ENCODE measurements at places on chromosomes 5 and 9.
A peak's percentile ranks its signal among the peaks of the same experiment; 100 is the strongest.

GRCh38 chr9:712643-713042 is 128.9 kb upstream of the DMRT1 start:
- DNase-seq = no peak

GRCh38 chr9:113488071-113488470 is 24.5 kb downstream of the RGS3 start:
- no peak for DNase-seq

DNA sequence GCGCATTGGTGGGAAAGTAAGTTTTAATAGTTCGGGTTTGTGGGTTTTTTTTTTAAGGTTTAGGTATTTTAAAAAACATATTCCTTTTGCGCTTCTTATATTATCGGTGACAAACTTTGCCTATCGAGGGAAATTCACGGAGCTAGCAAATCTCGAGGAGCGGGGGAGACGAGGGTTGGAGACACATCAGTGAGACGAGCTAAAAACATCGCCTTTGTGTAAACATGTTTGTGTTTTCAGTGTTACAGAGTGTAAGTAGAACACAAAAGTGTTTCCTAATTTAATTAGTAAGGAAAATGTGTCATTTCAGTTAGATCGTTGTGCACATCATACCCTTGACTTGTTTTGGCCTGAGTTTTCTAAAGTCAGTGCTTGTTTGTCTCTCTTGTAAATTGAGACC is 945 bp downstream of the BTF3 start:
- DNase-seq = no peak

GRCh38 chr5:143117821-143118220 is 285.7 kb downstream of the NR3C1 start:
- no peak for DNase-seq

GRCh38 chr5:103502662-103503061 is 59.9 kb downstream of the NUDT12 start:
- no peak for DNase-seq

GRCh38 chr9:134059661-134060395 is 8.0 kb downstream of the BRD3 start:
- DNase-seq = no peak

GRCh38 chr5:179974946-179975712 is 67.4 kb upstream of the TBC1D9B start:
- DNase-seq = no peak

GRCh38 chr9:124857533-124858162 is 4.1 kb downstream of the RPL35 start:
- no peak for DNase-seq

GRCh38 chr5:57259704-57260103 is 85.8 kb downstream of the GPBP1 start:
- DNase-seq = no peak

GRCh38 chr9:73006986-73007385 is 54.1 kb upstream of the ALDH1A1 start:
- no peak for DNase-seq

DNA sequence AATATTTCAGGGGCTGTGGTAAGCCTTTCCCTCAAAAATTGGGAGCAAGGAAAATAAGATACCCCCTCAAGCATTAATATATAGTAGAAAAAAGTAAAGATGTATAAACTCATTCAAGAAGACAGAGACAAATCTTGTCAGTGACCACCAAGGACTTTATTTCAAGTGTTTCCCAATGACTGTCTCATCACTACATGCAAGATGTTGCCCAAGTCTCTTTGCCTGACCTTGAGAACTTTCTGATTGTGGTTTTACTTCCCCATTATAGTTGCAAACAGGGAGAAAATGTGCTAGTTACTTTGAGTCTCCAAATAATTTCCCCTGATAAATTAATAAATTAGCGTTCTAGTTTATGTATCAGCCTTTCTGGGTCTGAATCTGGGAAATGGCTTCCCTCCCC is 4.0 kb upstream of the SLC46A2 start:
- no peak for DNase-seq

- no peak for DNase-seq
These were observed 75.7 kb upstream of the SAP30L start for GRCh38 chr5:154370119-154370518.

GRCh38 chr9:135615666-135616618 is 23.4 kb downstream of the GLT6D1 start:
- DNase-seq = no peak

- no peak for DNase-seq
These were observed 192.2 kb downstream of the SEC61B start for GRCh38 chr9:99414321-99414720.

GRCh38 chr9:128396970-128397613 is 23.6 kb upstream of the CERCAM start:
- DNase-seq = no peak

DNA sequence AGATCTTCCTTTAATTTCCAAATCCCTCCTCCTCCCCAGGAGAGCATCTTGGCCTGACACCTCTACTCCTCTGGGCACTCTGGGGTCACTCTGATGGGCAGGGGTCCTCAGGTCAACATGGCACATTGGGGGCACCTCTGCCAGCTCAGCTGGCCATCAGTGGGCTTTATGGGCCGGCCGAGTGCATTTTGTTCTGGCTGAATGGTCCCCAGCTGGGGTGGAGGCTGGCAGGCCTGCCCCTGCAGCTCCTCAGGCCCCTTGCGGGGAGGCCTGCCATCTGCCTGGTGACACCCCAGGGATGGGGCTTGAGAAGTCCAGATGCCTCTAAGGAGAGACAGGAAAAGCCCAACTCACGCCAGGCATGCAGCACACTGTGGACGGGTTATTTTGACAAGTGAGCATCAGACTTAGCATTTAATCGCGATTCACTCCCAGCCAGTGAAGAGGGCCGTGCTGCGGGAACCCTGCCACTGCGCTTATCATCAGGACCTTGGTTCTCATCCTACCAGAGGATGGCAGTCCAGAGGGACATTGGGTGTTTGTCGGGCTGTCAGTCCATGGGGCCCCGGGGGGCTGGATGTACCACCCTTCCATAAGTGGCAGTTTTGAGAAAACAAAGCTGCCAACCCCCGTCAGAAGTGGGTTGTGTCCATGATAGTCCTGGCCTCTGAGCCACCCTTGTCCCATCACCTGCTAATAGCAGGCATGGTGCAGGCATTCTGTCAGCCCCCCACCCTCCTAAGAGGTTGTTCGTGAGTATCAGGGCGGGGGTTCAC is 21.7 kb downstream of the PHF2 start:
- DNase-seq = no peak

- DNase-seq = no peak
These were observed 72.4 kb downstream of the ZCCHC7 start for GRCh38 chr9:37192803-37193202.

DNA sequence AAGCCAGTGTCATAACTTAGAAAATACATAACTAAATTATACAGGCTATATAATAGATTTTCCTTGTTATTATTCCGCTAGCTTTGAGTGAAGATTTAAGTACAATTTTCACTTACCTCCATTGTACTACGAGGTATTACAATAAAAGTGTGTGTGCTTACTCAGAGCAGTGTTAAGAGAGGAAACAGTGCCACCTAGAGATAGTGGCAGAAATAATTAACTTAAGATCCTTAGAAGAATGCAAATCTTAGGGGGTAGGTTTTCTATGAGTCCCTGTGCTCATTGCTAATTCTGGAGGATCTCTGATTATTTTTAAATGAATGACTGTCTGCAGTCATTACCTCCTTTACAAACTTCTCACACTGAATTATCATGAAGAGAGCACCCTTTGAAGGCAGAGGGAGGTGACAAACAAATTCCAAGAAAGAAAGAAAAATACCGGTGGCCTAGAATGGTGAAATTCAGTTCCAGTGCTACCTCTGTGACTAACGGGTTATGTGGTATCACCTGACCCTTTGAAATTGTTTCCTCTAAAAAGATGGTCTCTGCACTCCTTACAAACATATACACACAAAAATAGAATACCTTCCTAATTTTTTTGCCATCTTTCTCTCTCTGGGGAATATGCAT is 379.8 kb downstream of the TRIM36 start:
- DNase-seq = peak; percentile 4

- DNase-seq = no peak
These were observed 430.6 kb downstream of the NR2F1-AS1 start for GRCh38 chr5:93150311-93151012.

DNA sequence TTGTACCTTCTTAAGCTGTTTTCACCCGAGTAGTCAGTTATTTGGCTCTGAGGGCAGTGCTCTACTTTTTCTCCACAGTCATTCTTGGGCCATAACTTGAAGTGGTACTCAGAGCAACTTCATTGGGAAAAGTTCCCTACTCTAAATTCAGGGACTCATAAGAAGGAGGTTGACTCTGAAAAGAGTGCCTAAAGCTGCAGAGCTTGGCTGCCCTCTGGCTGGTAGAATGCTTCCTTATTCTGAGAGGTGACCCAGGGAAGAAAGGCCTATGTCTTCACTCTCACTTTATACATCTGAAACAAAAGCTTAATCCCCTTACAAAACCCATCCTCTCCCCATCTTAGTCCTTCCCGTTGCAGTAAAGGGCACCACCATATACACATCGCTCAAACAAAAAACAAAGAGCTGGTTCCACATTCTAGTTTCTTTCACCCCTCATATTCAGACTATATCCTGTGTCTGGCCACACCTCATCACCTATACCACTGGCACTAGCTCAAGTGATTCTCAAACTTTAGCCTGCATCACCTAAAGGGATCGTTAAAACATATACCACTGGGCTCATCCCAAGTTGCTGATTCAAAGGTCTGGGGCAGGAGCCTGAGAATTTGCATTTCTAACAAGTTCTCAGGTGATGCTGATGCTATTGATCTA is 7.9 kb downstream of the IGIP start:
- DNase-seq = no peak

DNA sequence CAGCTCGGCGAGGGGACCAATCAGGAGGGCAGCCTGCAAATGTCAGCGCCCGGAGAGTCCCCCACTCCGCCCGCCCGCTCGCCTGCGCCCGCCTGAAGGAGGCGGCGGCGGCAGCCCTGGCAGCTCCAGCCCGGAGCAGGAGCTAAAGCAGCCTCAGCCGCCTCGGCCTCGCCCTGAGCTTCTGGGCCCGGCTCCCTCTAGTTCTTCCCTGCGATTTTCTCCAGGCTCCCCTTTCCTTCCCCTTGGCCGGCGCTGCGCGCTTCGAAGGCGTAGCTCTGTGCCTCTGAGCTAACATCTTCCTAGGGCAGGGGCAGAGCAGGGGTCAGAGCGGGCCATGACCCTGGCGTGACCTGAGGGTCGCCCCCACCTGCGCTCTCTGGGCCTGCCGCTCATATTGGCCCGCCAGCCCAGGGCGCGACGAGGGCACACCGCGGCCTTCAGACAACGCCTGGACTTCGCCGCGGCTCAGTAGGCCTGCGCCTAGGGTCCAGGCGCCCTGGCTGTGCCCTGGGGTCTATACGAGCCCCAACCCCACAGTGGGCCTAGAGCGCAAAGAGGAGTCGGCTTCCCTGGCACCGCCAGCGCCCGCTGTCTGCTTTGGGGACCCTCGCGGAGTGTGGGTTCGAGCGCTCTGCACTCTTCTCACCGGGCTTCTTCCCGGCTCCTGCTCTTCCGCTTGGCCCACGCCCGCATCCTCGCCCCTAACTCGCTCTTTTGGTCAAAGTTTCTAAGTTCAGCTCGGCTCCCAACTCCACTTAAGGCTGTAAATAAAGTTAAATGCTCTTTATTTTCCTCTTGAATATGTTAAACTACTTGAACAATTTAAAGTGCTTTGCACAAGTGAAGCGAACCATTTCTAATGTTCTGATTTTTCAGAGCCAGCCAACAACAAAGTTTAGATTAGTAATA is 504 bp upstream of the OTP start:
- DNase-seq = no peak

GRCh38 chr5:107376546-107377276 is 294.0 kb downstream of the EFNA5 start:
- DNase-seq = no peak

Data from NCI-H1930 (cell line).